Activated T-cell treated with anti-CD3 and anti-CD28 coated beads for 4 hours (primary cell): ENCODE measurements at places on chromosomes 6 and 20.

DNA sequence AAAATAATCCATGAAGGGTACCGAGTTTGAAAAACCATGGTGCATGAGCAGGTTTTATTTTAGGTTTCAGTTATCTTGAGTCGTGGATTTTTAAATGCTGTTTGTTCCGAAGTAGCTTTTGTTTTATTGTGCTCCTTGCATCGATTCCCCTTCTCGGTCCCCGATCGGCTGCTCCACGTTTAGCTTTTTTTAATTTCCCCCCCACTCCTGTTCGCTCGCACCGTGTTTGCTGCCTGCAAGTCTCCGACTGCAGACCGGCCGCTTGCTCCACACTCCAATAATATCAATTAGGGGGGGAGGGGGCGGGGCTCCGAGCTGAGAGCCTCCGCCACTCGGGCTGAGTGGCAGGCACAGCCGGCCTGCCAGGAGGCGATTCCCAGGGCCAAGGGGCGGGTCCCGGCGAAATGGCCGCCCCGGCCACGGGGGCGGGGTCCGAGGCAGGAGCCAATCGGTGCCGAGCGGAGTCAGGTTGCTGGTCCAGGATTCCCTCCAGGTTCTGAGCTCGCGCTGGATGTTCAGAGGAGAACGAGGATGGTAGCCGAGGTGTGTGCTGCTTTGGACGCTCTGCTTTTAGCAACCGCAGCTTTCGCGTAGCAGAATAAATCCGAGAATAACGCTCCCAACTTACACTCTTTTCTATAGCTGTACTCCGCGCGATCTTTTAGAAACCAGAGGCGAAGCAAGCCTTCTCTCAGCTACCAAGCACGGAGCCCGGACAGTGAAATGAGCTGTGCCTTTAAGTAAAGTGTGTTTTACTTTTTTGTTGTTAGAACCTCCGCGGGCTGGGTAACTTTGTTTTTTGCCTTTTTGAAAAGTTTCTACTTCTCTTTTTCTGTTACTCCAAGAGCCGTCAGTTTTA, at the start of gene EPHA7:
Gene EPHA7 (minus strand): TSS at position 256 of the 859 bp plus-strand sequence. CDS start 218 bp downstream, at position 38.
- DNase-seq: no peak

DNA sequence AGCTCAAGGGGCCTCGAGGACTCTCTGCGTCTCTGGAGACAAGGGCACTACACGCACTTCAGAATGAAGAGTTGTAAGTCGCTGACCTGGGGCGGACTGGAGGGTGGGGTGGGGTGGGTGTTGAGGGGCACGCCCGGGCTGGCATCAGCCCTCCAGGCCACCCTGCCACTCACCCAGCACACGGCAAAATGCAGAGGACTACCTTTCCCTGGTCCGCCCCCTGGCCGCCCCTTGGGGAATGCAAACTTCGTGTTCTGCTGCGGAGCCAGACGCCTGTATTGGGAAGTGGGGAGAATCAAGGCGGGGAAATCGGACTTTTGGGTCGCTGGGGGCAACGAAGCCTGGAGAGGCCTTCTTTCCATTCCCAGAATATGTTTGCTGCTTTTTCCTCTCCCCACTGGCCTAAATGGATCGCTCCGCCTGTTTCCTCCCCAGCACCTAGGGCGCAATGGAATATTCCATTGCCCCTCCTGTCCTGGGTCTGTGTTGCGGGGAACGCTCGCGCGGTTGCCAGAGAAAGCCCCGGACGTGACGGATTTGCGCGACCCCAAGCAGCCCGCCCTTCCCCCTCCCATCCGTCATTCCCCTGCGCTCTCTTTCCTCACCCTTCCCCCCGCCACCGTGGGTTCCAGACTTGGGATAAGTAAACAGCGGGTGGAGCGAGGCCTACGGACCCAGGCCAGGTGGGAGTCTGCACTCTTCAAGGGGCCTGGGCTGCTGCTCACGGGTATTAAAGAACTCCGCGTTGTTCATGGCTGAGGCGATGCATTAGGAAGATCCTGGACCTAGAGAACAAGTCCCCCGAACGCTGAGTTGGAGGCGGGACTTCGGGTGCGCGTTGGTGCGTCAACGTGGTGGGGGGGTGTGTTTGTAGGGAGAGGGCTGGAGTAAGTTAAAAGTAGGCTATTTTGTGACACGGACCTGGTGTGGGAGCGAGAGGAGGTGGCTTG, at the start of gene PPT2:
Gene PPT2 (plus strand): TSS at position 578 of the 950 bp plus-strand sequence. CDS start 454 bp downstream, outside the sequence.
- DNase-seq: peak; percentile 57

DNA sequence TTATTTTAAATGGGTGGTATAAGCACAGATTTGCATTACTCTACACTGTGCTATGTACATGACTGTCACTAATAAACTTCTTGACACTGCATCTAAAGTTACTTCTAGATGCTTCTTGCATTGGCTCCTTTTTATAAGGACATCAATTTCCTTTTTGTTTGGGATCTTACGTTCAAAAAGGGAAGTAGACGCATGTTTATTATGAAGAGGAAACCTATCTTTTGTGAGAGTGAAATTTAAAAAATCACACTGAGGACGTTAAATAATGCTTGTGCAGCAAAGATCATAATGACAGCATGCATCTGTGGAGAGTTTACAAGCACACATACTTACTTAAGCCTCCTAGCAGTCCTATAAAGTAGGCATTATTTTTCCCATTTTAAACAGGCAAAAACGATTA, 479.5 kb downstream of the CD83 start:
- no peak for DNase-seq

- no peak for DNase-seq
Measured at GRCh38 chr6:31710523-31711219, 4.0 kb downstream of the LY6G6F start.

GRCh38 chr20:63067721-63068560, 61.2 kb upstream of the BHLHE23 start:
- DNase-seq: no peak

- DNase-seq: no peak
Measured at GRCh38 chr6:75204959-75205775, 686 bp downstream of the COL12A1 start.

GRCh38 chr20:62308102-62308822, 5.5 kb downstream of the ADRM1 start:
- no peak for DNase-seq

GRCh38 chr20:4508773-4509172, 212.9 kb upstream of the PRND start:
- no peak for DNase-seq

GRCh38 chr6:20639161-20639560, 104.9 kb downstream of the CDKAL1 start:
- DNase-seq: no peak

DNA sequence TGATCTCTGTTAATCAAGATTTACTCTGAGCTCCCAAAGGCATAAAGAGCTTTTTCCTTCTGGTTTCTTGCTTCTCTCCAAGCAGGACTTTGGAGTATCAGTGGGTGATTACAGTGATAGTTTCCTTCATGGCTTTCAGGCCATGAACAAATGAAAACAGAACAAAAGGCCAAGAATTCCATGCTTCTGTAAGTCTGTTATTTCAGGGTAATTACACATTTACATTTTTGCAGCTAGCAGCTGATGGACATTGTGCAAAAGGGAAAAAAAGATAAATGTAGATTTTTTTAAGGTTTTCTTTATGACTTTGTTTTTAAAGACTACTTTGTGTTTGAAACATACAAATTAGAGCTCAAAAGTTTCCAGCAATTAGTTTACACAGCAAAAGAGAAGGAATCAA, 441.6 kb downstream of the PLCB1 start:
- DNase-seq: no peak

DNA sequence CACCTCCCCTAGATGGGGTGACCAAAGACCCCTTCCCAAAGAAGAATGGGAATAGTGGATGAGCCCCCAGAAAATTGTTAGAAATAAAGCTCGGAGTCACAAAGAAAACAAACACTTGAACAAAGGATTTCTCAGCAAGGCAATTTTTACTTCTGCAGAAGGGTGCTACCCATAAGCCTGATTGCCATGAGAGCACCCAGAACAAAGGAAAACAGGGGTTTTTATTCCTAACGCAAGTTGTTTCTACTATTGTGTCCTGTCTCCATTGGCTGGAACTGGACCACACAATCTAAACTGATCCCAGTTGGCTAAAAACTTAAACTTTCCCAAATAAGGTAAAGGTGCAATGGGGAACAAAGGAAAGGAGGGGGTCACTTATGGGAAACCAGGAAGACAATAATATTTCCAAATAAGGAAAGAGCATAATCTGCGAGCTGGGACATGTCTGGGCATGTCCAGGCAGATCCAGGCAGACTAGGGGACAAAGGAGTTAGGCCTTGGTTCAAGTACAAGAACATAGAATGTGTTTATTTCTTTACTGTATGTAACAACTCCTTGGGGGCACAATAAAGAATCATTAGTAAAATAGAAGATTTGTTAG, 20.0 kb downstream of the HLA-B start:
- no peak for DNase-seq

- no peak for DNase-seq
Measured at GRCh38 chr6:70980727-70981126, 23.9 kb upstream of the B3GAT2 start.

GRCh38 chr6:130507666-130508028, 141.8 kb downstream of the TMEM200A start:
- DNase-seq: no peak

GRCh38 chr6:157668713-157669112, 154.3 kb upstream of the SNX9 start:
- no peak for DNase-seq

DNA sequence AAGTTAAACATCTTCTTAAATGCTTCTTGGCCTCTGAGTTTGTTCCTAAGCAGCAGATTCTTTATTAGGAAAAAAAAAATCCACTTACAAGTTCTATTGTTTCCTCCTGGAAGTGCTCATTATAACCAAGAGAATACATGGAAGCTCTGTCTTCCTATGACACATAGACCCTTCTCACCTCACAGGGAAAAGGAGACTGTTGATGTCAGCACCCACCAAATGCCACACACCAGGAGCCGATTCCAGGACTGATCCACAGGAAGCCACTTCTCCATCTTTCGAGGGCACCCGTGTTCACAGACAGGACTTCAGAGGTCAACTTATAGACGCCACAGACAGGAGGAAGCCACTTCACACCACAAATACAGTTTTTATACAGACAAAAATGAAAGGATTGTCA, 13.4 kb upstream of the BNIP5 start:
- no peak for DNase-seq

GRCh38 chr20:50309280-50309763, 118.7 kb downstream of the CEBPB start:
- no peak for DNase-seq

- DNase-seq: no peak
Measured at GRCh38 chr6:11062715-11063114, 18.6 kb upstream of the ELOVL2 start.

GRCh38 chr6:111750753-111751673, 122.2 kb downstream of the FYN start:
- no peak for DNase-seq

DNA sequence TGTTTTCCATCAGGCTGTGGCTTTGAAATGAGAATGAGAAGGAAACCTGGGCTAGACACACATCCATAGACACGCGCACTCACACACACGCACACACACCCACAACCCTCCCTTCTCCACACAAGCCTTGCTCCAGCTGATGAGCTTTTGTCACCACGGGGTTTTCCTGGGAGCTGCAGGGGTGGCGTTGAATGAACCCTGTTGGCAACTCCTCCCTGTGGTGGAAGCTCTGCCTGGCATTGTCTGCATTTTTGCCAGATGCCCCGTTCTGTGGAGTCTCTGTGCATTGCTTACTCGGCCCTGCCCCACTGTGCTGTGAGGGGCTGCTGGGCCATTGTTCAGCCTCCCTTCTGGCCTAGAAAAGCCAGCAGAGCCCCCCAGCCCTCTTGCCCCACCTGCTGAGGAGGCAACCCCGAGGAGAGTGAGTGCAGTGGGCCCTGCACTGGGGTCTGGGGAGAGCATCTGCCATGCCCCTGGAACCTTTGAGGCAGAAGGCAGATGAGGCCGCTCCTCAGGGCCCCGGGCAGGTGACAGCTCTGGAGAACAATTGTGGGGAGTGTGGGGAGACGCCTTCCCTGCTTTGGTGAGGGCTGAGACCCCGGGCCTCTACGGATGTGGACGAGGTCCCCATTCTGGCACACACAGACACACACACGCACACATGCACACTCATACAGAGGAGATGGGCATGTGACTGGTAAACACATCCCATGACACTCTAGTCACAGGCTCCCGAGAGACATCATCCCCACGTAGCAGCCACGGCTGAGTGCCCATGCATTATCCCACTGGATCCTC, 9.9 kb downstream of the ADIG start:
- DNase-seq: no peak

DNA sequence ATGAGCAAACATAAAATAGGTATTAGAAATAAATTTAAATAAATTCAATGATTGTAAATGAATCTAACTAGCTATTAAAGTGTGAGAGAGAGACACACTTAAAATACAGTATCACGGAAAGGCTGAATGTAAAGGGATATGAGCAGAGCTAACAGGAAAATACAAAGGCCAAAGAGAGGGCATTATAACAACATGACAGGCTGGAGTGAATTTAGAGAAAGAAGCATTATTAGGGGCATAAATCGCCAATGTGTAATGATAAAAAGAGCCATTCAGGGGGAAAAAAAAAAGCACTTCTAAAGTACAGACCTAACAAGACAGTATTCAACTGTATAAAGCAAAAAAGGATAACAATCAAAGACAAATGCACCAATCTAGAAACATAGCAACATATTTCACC, 28.1 kb downstream of the DACT2 start:
- no peak for DNase-seq

- no peak for DNase-seq
Measured at GRCh38 chr6:14664112-14664601, 546.6 kb downstream of the CD83 start.

DNA sequence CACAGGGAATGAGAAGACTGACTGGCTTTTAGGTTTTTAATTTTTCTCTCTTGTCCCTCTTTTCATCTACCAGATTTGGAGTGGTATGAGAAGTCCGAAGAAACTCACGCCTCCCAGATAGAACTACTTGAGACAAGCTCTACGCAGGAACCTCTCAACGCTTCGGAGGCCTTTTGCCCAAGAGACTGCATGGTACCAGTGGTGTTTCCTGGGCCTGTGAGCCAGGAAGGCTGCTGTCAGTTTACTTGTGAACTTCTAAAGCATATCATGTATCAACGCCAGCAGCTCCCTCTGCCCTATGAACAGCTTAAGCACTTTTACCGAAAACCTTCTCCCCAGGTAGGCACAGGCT, 644 bp downstream of the MAD2L1BP start:
- no peak for DNase-seq

GRCh38 chr6:32109114-32109764, at the start of gene TNXB:
Gene TNXB, minus strand, starts transcription at chr6:32109338. Its CDS starts 11,140 bp downstream, at chr6:32098198.
- DNase-seq: no peak

DNA sequence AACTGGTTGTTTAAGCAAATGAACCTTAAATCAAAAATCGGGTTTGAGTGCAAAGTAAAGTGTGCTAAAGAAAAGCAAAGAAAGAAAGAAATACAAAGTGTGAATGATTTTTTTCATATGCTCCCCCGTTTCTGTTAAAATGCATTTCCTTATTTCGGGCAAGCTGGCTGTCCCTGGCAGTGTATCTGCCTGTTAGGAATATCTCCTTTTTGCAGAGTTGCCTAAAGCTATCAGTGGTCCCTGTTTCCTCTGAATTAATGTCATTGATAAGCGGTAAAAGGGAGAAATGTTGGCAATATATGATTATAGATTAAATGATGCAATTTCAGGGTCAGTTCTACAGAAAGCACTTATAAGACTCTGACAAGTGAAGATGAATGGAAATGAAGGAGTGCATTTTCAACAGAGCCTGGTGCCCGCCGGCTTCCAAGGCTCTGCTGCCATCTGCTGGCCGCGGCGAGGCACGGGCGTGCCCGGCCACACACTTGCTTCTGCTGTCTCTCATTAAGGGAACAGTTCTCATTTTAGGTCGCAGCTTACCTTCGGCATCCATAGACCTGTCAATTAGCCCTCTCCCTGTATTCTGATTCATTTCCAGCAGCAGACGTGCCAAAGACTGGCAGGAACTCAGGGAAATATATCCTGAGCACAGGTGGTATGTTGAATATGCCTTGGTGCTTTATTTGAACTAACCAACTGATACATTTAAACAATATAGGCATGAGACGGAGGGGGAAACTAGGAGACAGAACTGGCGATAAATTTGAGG, 381.9 kb downstream of the C6orf118 start:
- DNase-seq: peak; percentile 27
